ENCODE measurements at places on chromosomes 5 and 9.

DNA sequence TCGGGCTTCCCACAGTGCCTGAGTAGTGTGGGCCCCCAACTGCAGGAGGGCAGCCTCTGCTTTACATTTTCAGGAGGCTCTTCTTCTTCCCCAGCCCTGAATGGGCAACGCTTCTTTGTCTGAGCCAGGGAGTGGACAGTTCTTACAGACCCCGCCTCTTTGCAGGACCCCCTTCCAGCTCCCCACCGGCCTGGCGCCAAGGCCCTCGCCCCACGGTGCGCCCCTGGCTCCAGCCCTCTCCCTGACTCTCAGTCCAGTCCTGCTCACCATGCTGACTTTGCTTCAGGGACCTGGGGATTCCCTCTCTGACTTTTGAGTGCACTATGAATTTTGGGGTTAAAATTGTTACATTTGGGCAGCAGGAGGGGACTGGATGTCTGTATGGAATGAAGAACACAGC is 123.8 kb downstream of the HSD17B3 start:
- DNase-seq: no peak

DNA sequence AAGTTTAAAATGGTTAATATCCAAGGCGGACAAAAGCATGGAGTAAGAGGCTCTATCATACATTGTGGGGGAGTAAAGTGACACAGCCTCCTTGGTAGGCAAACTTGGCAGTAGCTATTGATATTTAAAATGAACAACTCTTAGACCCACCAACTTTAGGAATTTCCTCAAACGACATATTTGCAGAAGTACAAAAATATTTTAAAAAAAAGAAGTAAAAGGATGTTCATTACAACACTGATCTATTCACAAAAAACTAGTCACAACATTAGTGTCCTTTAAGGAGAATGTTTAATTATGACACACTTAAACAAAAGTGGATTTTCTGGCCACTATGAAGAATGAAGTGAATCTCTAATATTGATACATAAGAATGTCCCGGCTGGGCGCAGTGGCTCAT is 1.7 kb downstream of the ALG2 start:
- no peak for DNase-seq

GRCh38 chr9:126461608-126462007 is 135.0 kb downstream of the MVB12B start:
- no peak for DNase-seq

DNA sequence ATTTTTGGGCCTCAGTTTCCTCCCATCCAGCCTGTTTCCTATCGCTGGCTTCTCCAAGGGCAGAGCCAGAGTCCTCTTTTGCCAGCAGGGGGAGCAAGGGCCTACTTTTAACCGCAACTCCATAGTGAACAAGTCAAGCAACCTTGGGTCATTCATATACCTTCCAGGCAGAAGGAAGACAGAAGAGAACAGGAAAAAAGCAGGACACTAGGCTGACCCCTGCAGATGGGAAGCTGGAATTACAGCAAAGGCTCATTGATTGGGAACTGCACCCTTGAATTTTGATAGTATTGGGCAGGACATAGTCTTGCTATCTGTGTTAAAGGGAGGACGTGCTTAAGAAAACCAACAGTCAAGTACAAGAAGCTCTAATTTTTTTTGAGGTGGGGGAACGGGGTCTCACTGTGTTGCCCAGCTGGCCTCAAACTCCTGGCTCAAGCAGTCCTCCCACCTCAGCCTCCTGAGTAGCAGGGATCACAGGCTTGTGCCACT is 30.1 kb downstream of the QRFP start:
- DNase-seq: peak; percentile 61

GRCh38 chr9:121778252-121779225 is 127.1 kb downstream of the DAB2IP start:
- DNase-seq: no peak

- no peak for DNase-seq
Measured at GRCh38 chr9:1102642-1102970, 52.4 kb downstream of the DMRT2 start.

DNA sequence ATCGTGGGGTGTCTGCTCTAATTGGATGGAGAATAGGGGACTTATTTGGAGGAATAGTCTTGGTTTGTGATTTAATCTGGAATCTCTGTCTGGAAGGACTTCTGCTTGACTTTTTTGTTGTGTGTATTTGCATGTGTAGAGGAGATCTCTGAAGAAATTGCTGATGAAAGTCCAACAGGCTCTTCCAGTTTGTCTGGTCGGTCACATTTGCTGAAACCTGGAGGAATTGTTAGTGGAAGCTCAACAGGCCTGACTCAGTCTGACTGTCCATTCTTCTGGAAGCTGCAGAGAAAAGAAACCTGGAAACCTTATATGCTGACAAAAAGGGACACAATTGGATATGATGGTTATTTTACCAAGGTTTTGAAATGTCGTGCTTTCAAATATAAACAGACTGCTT is 33.4 kb upstream of the TENT2 start:
- no peak for DNase-seq

- DNase-seq: no peak
Measured at GRCh38 chr5:174386306-174386705, 338.1 kb upstream of the MSX2 start.

- DNase-seq: no peak
Measured at GRCh38 chr9:136010615-136011361, 49.6 kb upstream of the UBAC1 start.

- DNase-seq: no peak
Measured at GRCh38 chr9:28444637-28445036, 871.4 kb upstream of the C9orf72 start.

DNA sequence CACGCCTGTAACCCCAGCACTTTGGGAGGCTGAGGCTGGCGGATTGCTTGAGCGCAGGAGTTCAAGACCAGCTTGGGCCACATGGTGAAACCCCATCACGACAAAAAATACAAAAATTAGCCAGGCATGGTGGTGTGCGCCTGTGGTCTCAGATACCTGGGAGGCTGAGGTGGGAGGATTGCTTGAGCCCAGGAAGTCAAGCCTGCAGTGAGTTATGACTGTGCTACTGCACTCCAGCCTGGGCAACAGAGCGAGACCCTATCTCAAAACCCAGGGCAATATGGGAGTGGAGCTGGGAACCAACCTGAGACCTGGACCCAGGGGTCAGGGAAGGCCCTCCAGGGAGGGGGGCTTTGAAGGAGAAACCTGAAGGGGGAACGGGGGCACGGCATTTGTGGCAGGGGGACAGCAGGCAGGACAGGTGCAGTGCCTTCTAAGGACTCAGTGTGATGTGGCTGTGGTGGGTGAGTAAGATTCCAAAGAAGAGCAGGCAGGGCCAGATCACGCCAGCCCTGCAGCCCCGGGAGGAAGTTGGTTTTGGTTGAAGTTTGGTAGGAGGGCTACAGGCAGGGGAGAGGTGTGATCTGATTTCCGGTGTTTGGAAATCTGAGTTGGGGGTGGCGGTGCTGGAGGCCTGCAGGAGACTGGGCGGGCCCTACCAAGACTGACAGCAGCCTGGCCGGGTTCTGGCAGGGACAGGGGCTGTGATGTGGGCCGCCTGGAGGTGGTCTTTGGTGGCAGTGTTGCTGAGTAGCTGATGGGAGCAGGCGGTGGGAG is 46.2 kb downstream of the NTNG2 start:
- DNase-seq: no peak

DNA sequence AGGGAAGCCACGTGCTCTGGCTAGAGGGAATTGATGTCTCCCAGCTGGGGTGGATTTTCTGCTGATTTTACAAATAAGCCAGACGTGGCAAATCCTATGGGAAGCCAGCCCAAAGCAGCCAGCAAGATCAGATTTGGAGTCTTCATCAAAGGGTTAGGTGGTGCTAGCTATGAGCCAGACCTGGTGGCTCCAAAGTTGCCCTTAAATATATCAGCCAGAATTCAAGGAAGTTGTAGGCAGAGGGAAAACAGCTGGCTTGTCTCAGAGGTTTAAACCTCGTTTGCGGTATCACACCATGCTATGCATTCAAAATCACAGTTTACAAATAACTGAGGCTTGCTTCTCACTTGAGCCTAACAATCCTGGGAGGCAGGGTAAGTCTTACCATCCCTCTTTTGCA is 313.2 kb downstream of the MLLT3 start:
- no peak for DNase-seq

GRCh38 chr5:31993165-31993961 is 180.8 kb downstream of the GOLPH3 start:
- DNase-seq: no peak

DNA sequence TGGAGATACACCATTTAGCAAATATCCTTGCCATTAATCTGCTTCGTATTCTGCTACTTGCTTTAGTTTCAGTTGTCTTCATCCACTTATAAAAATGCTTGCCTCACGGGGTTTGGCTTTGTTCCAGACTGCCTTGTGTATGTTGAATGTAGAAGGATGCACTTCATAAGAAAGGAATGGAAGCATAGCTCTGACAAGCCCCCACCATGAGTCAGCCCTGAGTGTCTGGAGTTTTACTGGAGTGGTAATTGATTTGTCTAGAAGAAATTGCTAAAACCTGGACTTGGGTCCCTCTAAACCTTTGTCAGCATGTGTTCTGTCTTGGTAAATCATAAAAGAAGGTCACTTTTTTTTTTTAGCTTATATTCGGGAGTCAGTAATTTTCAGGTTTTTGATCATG is 4.6 kb downstream of the TEX48 start:
- peak; percentile 42 for DNase-seq

GRCh38 chr9:112586599-112587155 is 100.0 kb downstream of the KIAA1958 start:
- no peak for DNase-seq

DNA sequence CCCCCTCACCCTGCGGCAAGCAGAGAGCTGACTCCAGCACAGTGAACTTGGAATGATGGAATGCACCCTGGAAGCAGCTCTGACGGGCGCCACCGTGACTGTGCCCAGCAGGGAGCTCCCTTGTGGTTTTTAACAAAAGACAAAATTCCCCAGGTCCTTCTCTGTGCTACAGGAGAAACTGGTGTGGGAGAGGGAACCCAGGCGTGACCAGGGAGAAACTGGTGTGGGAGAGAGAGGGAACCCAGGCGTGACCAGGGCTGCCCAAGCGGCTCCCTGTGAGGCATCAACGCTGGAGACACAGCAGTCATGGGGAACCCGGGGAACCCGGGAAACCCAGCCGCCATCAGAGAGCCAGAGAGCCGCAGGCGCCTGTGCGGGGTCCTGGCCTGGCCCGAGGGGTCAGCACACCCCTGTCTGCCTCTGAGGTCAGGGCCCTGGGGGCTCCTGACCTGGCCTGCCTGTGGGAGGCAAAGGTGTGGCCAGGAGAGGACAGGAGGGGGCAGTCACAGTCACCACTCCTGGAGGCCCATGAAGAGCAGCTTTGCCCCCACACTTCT is 3.1 kb upstream of the AHRR start:
- DNase-seq: no peak

DNA sequence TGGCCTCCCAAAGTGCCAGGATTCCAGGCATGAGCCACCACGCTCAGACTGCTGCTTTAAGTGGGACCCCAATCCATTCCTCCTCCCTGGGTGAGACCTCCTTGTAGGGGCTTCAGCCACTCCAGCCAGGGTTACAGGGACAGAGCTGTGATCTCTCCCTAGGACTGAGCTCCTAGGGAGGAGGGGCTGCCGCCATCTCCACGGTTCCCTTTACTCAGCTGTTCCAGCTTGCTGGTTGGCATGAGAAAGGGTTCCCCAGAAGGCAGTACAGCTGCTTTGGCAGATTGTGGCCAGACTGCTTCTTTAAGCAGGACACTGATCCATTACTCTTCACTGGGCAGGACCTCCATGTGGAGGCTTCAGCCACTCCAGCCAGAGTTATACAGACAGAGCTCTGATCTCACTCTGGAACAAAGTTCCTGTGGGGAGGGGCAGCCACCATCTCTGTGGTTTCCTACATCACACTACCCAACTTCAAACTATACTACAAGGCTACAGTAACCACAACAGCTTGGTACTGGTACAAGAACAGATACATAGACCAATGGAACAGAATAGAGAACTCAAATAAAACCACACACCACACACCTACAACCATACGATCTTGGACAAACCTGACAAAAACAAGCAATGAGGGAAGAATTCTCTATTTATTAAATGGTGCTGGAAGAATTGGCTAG is 7.2 kb downstream of the INSL6 start:
- DNase-seq: no peak

- DNase-seq: peak; percentile 3
Measured at GRCh38 chr9:95137587-95138145, 179.8 kb downstream of the FANCC start.

DNA sequence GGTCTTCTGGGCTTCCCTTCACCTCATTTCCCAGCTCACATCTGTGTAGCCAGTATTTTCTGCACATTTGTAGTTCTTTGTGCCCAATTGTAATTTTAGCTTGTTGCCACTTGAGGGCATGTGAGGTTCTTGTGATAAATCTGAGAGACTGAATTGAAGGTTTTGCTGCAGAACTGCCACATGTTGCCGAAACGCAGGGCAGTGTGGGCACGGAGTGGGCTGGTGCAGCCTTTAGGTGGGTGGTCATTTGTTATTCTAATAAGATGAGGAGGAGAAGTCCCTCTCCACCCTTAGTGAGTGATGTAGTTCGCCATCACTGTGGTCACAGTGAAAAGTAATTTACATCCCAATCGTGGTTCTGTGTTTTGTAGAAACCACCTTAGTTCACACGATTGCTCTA is 21.2 kb downstream of the OTULIN start:
- peak; percentile 18 for DNase-seq

GRCh38 chr9:127529671-127530070 is 78.4 kb downstream of the LRSAM1 start:
- no peak for DNase-seq

DNA sequence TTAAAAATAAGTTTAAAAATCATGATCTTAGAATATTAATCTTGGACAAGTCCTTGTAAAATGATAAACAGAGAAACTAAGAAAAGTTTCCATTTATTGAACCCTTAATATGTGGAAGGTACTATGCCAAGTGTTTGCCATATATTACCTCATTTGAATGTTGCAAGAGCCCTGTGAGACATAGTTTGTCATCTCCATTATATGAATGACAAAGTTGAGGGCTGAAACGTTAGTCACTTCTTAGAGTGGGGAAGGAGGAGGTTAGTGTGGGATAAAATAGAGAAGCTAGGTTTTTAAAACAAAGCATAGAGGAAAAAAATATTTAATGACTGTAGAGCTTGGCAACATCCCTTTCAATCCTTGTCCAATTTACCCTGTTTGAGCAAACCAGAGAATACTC is 2.0 kb downstream of the TNC start:
- no peak for DNase-seq

DNA sequence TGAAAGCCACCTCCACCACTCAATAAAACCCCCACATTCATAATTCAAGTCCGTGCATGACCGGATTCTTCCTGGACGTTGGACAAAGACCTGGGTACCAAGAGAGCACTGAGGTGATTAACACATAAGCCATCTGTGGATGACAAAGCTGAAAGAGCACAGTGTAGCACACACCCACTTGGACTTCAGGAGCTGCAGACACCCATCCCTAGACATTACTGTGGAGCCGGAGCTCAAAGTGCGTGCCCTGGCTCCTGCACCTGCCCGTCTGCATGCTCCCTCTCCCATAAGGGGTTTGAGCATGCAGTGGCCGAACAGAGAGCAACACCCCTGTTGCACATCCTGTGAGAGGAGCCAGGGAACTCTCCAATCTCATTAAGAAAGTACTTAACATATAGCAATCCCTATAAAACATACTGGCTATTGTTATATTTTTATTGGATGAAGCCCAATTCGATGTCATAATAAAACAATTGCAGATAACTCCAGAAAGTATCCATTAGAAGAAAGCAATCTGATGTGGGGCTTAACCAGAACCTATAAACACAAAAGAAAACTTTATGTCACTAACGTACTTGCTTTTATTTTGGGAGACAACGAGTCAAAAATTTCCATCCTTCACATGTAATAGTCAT is 1174.2 kb upstream of the C9orf72 start:
- DNase-seq: no peak

- no peak for DNase-seq
Measured at GRCh38 chr9:108727580-108728111, 128.1 kb downstream of the ACTL7B start.

All from NCI-H1436 (cell line).